ENCODE measurements at places on chromosomes 4 and X.
A peak's percentile ranks its signal among the peaks of the same experiment; 100 is the strongest.

GRCh38 chrX:106927700-106928099, 7.5 kb downstream of the CLDN2 start:
- no peak for DNase-seq

DNA sequence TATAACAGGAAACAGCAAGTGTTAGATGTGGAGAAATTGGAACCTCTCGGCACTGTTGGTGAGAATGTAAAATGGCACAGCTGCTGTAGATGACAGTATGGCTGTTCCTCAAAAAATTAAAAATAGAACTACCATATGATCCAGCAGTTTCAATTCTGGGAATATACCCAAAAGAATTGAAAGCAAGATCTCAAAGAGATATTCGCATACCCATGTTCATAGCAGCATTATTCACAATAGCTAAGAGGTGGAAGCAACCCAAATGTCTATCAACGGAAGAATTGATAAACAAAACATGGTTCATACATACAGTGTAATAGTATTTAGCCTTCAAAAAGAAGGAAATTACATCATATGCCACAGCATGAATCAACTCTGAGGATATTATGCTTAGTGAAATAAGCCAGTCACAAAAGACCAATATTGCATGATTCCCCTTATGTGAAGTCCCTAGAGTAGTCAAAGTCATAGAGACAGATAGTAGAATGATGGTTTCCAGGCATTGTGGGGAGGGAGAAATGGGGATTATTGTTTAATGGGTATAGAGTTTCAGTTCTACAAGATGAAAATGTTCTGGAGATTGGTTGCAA, 467.7 kb downstream of the IDS start:
- no peak for DNase-seq

DNA sequence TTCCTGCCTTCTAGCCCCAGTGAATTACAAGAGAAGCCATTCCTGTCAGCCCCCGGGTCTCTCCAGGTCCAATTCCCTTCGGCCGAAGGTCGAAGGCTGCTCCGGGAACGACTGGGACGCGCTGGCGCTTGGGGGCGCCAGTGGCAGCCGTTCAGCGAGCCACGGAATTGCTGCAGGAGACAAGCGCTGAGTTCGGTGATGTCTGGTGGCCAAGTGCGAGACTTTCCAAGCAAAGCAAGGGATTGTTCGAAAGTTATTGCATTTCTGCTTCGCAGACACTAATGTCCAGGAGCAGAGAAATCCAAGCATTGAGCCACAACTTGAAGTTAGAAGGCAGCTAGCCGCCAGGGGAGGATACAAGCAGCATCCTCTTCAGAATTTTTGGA, 1.1 kb upstream of the DKK2 start:
- peak; percentile 49 for DNase-seq

GRCh38 chrX:40721489-40722106, 13.7 kb downstream of the MED14 start:
- no peak for DNase-seq

- DNase-seq = peak; percentile 22
These were observed 103.3 kb upstream of the SLC4A4 start for GRCh38 chr4:71235311-71236201.

- no peak for DNase-seq
These were observed 3.2 kb upstream of the ASMTL start for GRCh38 chrX:1455948-1456280.

GRCh38 chr4:174592985-174593335, 70.7 kb upstream of the HPGD start:
- no peak for DNase-seq

DNA sequence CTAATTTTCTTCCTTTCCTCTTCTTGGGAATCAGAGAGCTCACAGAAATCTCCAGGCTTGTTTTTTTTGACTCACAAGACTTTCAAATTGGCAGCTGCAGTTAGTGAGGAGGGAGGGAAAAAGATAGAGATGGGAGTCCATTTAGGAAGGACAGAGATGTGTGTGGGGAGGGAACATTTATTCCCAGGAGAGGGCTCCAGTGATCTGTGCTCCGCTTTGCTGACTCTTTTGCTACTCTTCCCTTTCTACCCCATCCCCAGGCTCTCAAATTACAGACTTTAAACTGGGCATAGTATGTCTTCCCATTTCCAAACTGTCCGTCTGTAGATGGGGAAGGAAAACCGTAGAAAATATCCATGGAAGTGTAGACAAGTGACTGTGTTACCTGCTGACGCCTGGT, 39.1 kb upstream of the UCP1 start:
- DNase-seq = no peak

GRCh38 chr4:175371091-175371490, 441.0 kb downstream of the GPM6A start:
- DNase-seq = no peak

DNA sequence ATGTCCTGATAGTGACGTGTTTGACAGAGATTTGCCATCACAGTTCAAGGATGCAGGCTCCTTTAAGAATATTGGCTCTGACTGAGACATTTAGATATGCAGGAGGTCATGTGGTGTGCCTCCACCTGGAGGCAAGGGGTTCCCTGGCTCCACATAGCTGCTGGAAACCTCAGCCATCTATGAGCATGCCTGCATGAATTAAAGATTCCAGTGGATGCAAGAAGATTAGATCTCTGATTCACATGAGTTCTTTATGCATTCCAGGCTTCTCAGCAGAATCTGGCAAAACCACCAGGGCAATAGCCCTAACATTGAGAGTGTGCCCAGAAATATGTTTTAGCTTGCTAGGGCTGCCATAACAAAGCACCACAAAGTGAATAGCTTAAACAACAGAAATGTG, 298.5 kb upstream of the AADAT start:
- DNase-seq = no peak

DNA sequence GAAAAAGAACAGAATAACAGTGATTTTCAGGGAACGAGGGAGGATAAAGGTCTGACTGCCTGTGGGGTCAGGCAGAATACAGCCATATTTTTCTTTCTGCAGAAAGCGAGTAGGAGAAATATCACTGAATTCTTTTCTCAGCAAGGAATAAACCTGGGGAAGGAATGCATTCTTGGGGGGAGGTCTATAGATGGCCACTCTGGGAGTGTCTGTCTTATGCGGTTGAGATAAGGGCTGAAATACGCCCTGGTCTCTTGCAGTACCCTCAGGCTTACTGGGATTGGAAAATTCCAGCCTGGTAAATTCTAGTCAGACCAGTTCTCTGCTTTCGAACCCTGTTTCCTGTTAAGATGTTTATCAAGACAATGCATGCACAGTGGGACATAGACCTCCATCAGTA, 26.3 kb downstream of the CNGA1 start:
- no peak for DNase-seq

DNA sequence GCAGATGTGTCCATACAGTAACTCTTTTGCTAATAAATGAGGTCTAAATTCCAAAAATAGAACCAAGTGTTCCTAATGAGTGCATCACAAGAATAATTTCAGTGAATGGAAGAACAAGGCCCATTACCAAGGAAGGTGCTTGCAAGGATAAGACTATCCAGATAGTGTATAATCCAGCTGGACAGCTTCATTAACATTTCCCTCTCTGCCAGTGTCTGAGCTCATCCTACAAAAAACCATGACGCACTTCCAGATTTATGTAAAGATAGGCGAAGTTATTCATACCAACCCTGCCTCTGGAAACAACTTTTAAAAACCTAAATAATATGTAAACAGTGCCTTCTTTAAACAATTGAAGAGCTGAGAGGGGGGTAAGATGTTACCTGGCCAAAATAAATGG, 177.9 kb upstream of the STK26 start:
- no peak for DNase-seq

DNA sequence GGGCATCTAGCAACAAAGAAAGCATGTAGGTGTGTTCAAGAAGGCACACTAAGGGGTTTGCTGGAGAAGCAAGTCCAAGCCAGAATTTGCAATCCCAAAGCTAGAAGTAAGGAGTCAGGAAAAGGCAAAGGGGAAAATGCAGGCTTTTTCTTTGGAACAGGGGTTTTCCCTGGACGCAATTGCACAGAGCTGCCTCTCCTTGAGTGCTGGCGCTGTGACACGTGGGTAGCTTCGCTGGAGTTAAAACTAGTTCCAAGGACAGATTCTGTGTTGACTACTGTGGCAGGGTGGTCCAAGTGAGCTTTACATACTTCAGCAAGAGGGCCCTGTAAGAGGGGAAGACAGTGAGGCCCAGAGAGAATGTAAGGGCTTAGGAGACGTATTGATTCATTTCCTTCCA, 277.1 kb downstream of the ADGRA3 start:
- no peak for DNase-seq

DNA sequence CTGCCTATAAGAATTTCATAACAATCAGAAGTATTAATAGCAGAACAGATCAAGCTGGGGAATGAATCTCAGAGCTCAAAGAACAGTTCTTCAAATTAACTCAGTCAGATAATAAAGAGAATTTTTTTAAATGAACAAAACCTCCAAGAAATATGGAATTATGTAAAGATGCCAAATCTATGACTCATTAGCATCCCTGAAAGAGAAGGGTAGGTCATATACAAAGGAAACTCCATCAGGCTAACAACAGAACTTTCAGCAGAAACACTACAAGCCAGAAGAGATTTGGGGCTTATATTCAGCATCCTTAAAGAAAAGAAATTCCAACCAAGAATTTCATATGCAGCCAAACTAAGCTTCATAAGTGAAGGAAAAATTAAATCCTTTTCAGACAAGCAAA, 28.6 kb downstream of the CBR4 start:
- DNase-seq = no peak

All from pons (tissue), 1 donor.